Cortex of kidney (tissue), 1 donor: ENCODE measurements at places on chromosomes 6 and 20.

DNA sequence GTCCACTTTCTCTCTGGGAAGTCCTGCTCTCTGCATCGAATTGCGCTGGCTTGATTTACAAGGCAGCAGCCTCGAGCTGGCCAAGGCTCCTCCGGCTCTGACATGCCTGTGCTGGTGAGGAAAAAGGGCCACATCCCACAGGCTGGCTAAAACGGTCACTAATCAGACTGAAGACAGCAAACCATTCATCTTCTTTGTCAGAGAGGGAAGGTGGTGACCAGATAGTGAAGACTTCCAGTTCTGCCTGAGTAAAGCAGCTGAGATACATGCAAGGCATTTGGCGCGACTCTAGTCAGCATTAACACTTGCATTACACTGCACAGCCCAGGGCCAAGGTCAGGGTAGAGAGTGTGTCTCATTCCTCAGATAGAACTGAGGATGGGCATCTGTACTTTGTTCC, 203.2 kb upstream of the MAP3K7 start:
- DNase-seq = no peak

DNA sequence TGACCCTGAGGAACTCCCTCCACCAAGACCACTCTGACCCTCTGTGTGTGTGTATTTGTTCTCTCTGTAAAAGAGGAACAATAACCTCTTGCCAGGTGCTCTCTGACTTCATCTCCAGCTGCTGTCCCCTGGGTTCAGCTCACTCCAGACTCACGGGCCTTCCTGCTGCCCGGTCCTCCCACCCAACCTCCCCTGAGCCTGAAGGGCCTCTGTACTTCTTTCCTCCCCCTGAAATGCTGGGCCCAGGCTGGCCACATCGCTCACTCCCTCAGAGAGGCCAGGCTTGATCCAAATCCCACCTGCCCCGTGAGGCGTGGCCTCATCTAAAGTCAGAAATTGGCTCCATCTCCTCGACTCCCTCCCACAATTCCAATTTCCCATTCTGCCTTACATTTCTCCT, 202.4 kb downstream of the PRKN start:
- no peak for DNase-seq

- DNase-seq = no peak
Observed at GRCh38 chr6:84415068-84415467, 187.6 kb upstream of the CEP162 start.

DNA sequence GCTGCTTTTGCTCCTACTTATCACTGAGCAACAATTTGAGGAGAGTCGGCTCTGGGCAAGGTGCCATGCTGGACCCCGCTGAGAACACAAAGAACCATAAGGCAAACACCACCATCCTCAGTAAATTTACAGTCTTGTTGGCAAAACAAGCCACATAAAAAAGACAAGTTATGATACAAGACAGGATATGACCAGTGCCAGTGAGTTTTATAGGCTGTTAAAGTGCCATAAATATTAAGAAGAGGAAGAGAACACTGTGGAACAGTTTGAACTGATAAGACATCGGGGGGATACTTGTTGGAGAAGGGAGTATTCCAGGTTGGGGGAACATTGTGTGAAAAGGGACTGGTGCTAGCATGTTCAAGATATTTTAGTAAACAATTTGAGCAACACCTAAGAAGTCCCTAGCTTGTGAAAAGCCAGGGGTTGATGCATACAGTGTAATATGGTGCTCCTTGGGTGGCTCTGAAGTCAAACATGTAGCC, 25.3 kb upstream of the RIPOR2 start:
- DNase-seq = no peak

DNA sequence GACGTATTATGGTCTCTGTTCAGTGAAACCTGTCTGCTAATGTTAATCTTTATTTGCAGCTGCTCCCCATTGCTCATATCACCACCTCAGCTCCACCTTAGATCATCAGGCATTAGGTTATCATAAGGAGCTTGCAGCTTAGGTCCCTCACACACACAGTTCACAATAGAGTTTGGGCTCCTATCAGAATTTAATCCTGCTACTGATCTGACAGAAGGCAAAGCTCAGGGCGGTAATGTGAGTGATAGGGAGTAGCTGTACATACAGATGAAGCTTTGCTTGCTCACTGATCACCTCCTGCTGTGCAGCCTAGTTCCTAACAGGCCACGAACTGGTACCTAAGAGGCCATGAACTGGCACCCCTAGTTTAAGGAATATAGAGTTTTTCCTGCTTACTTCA, 989.7 kb downstream of the EYS start:
- no peak for DNase-seq

DNA sequence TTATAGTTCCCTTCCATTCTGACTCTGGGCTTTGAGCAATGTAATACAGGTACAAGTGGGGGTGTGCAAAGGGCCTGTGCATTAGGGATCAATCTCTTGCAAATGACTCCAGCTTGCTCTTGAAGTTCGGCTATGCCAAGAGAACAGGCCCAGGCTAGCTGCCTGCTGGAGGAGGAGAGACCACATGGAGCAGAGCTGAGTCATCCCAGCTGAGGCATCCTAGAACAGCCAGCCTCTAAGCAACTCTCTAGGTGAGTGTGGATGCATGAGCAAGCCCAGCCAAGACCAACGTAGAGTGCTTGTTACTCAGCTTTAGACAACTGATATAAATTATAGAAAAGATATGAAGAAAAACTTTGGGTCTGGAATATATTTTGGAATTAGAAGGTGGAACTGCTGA, 47.6 kb upstream of the RBM24 start:
- DNase-seq = no peak

DNA sequence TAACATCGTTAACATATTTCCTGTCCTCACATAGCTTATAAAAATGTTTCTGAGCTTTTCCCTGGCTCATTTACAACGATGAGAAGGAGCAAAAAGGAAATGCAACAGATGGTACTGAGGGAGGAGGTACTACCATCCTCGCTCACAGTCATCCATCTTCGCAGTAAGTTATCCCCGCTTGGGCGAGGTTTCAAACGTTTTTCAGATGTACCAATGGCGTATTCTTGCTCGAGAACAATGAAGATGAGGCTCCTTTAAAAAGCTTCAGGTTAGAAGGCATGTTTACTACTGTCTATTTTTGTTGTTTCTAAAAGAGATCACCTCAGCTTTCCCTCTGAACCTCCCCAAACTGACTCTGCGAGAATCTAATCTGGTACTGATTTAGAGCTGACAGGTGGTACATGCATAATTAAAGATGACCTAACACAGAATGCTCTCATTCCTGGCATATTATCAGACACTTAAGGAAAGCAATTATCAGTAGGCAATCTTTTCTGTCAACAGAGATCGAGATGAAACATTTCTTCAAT, 178.7 kb downstream of the GJA10 start:
- DNase-seq = no peak

- DNase-seq = no peak
Observed at GRCh38 chr20:9119776-9120175, 50.9 kb downstream of the PLCB4 start.

DNA sequence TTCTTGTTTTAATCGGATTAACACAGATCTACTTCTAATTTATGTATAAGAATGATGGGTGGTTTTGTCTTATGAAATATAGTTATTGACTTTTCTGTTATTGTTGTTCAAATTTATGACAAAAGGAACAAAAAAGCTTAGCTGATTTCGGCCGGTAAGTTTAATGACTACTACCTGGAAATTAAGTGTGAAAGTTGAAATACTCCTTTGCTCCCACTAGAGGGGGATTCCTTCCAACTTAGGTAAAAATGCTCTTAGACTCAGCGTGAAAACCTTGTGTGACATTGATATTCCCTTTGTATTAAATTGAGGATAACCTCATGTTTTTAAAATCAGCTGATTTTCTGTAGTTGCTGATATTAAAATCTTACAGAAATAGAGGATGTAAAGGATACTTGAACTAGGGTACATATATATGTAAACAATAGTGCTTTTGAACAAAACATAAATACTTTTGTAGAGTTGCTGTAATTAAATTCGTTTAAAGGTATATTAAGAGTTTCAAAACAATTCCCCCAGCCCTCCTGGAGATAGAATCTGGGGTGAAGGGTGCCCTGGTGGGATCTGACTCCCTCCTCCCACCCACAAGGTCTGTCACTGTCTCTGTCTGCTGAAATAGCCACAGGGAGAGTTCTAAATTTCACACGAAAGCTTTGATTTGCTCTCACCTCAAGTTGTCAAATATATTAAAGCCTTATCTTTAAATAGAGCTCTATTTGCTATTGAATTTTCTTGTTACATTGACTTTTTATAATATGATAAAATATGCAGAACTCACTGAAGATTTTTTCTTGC, 257.5 kb downstream of the ARID1B start:
- DNase-seq = no peak

DNA sequence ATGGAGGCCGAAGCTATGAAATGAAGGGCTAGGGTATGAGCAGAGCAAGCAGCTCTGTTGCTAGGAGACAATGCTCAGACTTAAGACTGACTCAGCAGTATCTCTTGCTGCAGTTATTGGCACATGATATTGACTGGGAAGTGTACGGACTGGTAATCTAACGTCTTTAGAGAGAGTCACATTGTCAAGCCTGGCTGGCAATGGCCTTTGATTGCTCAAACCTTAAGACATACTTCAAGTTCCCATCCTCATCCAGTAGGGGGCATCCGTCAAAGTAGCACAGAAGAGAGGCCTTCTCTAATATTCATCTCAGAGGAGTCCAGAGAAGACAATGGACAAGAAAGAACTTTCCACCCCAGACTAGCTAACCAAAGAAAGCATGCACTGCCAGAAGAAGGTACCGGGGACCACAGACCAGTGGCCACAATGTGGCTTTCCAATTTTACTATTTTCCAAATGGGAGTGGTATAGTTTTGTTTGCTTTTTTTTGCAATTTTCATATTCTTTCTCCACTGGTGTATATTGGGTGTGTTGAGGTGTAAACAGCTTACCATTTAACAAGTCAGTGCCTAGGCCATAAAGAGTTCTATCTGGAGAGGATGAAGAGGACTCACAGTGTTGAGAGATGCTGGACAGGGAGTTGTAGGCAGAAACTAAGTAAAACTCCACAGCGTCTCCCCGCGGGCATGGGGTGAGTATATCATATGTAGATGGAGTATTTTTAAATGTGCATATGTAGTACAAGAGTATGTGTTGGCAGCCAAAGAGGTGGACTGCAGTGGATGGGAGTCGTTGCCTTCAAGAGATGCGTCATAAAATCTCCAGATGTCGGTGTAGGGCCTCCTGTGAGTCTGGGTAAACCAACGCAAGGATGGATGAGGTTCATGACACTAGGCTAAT, 36.7 kb downstream of the LRFN2 start:
- DNase-seq = no peak

GRCh38 chr20:5197847-5198650, 71.2 kb downstream of the CDS2 start:
- DNase-seq = no peak

DNA sequence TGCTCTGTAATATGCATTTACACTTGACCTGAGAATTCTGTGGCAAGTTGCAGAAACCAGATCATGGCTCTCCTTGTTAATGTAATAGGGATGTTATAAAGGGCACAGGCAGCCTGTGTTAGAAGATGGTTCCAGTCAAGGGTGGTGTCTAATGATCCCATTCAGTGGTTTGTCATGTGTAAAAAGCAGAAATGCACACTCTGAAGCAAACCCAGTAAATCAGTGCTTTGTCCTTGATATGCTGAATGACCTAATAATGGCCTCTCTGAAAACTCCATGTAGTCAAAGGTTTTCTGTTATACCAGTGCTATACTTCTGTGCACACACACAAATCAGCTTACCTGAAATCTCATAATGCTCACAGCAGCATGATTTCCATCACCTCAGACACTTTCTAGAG, 66.2 kb downstream of the SOBP start:
- no peak for DNase-seq

DNA sequence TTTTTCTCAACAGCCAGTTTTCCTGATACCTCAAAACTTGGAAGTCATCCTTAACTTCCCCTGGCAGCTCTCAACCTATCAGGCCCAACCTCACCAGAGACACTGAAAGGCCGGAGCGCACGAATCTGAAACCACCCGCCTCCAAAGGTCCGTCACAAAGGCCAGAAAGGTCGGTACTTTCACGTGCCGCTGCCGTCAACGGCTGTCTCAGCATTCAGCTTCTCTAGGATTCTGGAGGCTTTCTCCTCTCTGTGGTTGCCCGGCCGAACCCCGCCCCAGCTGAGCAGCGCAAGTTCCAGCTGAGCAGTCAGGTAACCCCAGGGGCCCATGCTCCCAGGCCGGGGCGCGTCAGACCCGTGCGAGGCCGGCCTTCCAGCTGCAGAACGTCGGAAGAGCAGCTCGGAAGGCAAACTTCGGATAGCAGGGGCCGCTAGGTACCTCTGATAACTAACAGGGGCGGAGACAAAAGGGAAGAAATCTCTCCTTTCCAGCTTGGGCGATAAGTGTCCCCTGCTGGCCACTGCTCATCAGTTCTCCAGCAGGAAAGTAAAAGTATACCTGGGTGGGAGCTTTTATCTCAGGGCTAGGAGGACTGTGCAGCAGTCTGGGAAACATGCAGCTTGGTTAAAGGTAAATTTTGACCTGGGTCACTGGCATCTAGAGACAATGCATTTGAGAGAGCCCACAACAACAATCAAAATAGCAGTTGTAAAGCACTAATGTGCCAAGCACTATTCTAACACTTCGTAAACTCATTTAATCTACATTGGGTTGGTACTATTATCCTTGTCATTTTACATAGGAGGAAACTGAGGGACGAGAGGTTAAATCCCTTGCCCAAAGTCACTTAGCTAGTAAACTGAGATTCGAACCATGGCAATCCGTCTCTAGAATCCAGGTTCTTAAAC, 16.1 kb downstream of the ZSCAN12 start:
- no peak for DNase-seq

- no peak for DNase-seq
Observed at GRCh38 chr6:139628270-139628669, 253.8 kb upstream of the CITED2 start.

DNA sequence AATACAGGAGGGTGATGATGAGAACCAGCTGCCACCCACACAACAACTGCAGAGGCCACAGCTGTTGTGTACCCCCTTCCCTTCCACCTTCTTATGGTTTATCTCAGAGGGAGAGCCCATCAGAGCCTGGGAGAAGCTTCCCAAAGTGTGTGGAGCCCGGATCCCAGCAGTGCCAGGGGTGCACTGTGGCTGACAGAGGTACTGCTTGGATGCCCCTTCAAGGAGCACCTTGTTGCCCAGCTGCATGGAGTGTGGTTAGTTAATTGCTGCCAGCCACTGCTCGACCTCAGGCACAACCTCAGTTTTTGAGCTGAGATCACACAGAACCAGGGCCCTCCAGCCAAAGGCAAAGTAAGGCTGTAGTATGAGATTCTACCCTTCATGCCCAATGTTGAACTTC, 13.0 kb downstream of the PI3 start:
- no peak for DNase-seq
